ENCODE measurements at places on chromosomes 2 and 18.
A peak's percentile ranks its signal among the peaks of the same experiment; 100 is the strongest.

- DNase-seq: peak; percentile 77
Measured at GRCh38 chr2:201860636-201861066, 54.3 kb downstream of the CDK15 start.

- no peak for DNase-seq
Measured at GRCh38 chr18:77529492-77530176, 280.0 kb downstream of the GALR1 start.

GRCh38 chr2:71460595-71461303 is 7.4 kb downstream of the DYSF start:
- no peak for DNase-seq

GRCh38 chr2:1609040-1609439 is 135.3 kb downstream of the PXDN start:
- DNase-seq: no peak

- DNase-seq: no peak
Measured at GRCh38 chr2:72041638-72042111, 106.0 kb downstream of the CYP26B1 start.

DNA sequence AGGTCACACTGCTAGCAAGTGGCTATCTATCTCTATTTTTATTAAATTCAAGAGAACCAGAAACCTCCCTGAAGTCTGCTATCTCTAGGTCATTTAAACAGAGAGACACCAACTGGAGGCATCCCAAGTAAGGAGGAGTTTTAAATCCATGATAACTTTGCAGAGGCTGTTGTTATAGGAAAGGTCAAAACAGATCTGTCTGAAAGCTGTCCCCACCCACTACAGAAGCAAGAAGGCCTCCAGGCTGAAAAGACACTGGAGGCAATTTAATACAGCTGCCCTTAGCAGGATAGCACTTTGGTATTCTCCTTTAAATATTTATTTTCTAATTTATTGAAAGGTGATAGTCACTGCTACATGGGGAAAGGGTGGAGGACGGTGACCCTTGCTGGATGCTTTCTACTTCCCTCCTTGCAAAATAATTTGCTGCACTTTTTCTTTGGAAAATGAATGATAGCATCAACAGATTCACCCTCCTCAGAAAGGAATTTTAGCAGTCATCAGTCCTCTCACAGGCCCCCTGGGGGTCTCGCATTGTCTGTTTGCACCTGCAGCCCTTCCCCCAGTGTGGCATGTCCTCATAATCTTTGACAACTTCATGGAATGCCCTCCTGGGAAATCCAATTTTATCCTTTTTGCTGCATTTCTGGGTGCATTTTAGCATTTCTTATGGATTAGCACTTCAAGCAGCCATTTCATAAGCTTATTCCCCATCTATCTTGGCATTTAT is 429.5 kb upstream of the TNP1 start:
- DNase-seq: no peak

- DNase-seq: no peak
Measured at GRCh38 chr2:104318001-104318665, 535.8 kb upstream of the POU3F3 start.

DNA sequence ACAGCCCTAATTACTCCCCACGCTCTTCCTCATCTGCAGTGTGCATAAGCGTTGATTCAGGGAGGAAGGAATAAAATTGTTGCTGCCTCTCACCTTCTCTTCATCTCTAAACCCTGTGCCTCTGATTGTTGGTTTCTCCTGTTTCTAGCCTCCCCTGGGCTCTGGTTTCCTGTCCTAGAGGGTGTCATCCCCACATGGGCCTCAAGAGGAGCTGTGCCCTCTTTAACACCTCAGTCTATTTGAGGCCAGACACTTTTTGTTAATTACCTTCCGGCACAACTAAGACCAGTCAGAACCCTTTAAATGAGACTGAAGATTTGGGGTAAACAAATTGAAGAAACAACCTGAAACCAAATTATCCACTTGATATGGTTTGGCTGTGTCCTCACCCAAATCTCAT is 9.7 kb downstream of the CTAGE1 start:
- DNase-seq: no peak

Measured in MM.1S (cell line).